ENCODE measurements at places on chromosomes 4 and X.

- DNase-seq = no peak
- H3K27ac ChIP-seq = no peak overlapping the region
- no peaks in the 10 kb centered on the region for H3K27me3 ChIP-seq
- no peaks in the 10 kb centered on the region for H3K36me3 ChIP-seq
- H3K4me3 ChIP-seq = no peak overlapping the region
- H3K4me1 ChIP-seq = no peaks in the 10 kb centered on the region
Measured at GRCh38 chr4:98518559-98519267, 139.7 kb downstream of the TSPAN5 start.

DNA sequence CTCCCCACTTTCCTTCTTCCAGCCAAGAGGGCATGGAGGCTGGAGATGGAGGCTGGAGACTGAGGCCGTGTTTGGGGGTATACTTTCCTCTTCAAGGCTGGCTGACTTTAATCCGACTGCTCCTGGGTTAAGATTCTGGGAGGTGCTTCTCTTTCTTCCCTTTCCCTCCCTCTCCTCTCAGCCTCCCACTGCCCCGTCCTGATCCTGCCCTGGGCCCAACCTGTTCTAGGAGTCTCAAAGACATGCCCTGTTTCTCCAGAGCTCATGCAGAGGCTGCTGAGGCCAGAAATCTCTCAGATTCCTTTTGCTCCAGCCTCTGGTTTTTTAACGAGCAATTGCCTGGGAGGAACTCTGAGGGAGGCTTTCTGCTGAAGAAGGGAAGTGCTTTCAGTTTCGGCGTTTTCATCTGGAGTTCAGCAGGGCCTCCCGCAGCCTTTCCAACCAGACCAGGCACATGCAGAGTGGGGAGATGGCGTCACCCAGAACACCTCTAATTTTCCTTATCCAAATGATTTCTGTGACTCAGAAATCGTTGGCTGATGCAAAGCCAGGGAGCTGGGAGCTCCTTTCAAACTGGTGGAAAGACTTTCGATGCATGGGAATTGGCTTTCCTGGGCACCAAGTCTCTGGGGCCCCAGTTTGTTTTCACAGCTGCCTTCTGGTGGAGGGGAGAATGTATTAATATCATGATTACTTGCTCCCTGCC, 34.5 kb upstream of the FAM9C start:
- H3K4me1 ChIP-seq = no peaks in the 10 kb centered on the region
- H3K36me3 ChIP-seq = no peaks in the 10 kb centered on the region
- peak overlapping the region; percentile 71 for H3K27ac ChIP-seq

DNA sequence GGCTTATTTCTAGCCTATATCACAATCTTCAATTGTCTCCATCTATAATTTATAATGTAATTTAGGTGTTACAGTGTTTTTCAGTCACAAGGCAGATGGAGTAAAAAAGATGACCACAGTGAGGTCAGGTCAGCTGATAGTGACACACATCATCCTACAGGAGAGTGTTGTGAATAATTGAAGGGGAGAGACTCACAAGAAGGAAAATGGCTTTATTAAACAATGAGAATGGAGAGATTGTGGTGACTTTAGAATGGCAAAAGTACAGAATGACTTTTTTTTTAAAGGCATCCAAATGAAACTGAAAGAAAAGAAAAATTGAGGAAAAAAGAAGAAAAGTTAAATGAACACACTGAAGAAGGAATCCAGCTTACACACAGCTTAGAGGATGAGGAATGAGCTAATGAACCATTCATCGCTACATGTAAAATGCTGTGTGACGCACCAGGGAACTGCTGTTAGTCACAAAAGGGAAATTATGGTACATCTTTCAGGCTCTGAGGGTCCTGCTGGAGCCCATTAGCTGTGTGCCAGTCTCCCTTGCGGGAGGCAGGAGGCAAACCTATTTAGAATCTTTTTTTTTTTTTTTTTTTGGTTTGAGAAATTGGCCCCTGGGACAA, 56.6 kb downstream of the SPRY1 start:
- no peak overlapping the region for H3K27ac ChIP-seq
- no peak overlapping the region for H3K4me3 ChIP-seq
- H3K4me1 ChIP-seq = no peaks in the 10 kb centered on the region

GRCh38 chr4:38075370-38076152, 115.4 kb downstream of the PTTG2 start:
- H3K4me1 ChIP-seq = no peaks in the 10 kb centered on the region
- no peaks in the 10 kb centered on the region for H3K27me3 ChIP-seq
- H3K4me3 ChIP-seq = no peak overlapping the region
- H3K27ac ChIP-seq = peak overlapping the region; percentile 20

Data from ascending aorta (tissue), 2 donors.